Kidney (tissue), 22 donors: ENCODE measurements at places on chromosomes 5 and 9. TPM values are rescaled to one million over a fixed set of nuclear protein-coding genes. Genes with fewer than 3 reads are reported as not detected.

DNA sequence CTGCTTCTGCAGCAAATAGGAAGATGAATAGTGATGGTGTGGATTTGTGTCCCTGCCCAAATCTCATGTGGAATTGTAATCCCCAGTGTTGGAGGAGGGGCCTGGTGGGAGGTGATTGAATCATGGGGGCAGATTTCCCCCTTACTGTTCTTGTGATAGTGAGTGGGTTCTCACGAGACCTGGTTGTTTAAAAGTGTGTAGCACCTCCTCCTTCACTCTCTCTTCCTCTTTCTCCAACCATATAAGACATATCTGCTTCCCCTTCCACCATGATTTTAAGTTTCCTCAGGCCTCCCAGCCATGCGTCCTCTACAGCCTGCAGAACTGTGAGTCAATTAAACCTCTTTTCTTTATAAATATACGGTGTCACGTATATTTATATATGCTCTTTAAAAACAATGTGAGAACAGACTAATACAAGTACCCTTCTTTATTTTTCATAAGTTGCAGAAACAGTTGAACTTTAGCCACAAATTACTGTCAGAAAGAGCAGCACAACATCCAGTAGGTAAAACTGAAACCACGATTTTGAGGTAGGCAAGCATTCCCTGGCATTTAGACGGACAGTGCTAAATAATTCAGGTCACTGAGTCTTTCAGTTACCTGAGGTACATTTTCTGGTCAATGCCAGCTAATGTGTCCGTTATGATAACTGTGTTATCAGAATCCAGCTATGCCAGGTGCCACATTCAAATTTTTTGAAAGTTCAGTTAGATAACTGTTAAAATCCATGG, 79.3 kb upstream of the SPEF2 start:
- no peak for DNase-seq
- no peaks in the 10 kb centered on the region for H3K36me3 ChIP-seq
- H3K27ac ChIP-seq: no peak overlapping the region
- H3K4me1 ChIP-seq: no peaks in the 10 kb centered on the region
- no peaks in the 10 kb centered on the region for H3K27me3 ChIP-seq

GRCh38 chr9:132487351-132487791, 77.4 kb downstream of the CFAP77 start:
- no peak overlapping the region for H3K4me3 ChIP-seq
- no peaks in the 10 kb centered on the region for H3K36me3 ChIP-seq
- H3K27me3 ChIP-seq: no peaks in the 10 kb centered on the region
- H3K4me1 ChIP-seq: no peaks in the 10 kb centered on the region
- DNase-seq: no peak

- no peak overlapping the region for H3K27ac ChIP-seq
- no peak for DNase-seq
- H3K4me3 ChIP-seq: no peak overlapping the region
- H3K27me3 ChIP-seq: no peaks in the 10 kb centered on the region
Observed at GRCh38 chr5:6287176-6287575, 91.2 kb downstream of the MED10 start.

DNA sequence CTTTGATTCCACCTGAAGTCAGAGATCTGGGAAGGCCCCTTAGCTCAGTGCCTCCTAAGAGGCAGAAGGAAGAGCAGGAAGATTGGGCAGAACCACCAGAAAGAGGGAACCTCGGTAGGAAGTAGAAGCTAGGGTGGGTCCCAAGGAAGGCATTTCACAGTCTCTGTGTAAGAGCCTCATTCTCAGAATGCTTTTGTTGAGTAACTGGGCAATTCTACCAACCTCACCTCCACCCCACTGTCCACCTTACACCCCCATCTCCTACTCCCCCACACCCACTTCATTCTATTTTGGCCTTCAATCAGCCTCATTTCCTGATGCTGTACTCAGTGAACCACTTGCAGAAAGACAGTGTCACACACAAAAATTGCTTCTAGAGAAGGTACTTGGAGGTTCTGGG, 3.5 kb downstream of the HBEGF start:
- DNase-seq: no peak
- peaks cover 6% of the 10 kb centered on the region for H3K4me1 ChIP-seq
- H3K4me3 ChIP-seq: no peak overlapping the region

- no peaks in the 10 kb centered on the region for H3K36me3 ChIP-seq
- no peaks in the 10 kb centered on the region for H3K27me3 ChIP-seq
- peaks cover 12% of the 10 kb centered on the region for H3K4me1 ChIP-seq
- no peak overlapping the region for H3K27ac ChIP-seq
- no peak for DNase-seq
Observed at GRCh38 chr5:5314166-5314565, 108.3 kb upstream of the ICE1 start.

C9orf43 gene
- 0.50 TPM for total RNA-seq

NME5 gene
- total RNA-seq: 20.6 TPM

LCN12 gene
- total RNA-seq: 42.9 TPM
